Stimulated activated CD8-positive, alpha-beta memory T cell treated with anti-CD3 and anti-CD28 coated beads, Interleukin-7, amount 100 ng/mL, for 1 hour (primary cell): ENCODE measurements at places on chromosomes 6 and 20.

GRCh38 chr6:144912474-144912873, 627.3 kb downstream of the UTRN start:
- DNase-seq: no peak

DNA sequence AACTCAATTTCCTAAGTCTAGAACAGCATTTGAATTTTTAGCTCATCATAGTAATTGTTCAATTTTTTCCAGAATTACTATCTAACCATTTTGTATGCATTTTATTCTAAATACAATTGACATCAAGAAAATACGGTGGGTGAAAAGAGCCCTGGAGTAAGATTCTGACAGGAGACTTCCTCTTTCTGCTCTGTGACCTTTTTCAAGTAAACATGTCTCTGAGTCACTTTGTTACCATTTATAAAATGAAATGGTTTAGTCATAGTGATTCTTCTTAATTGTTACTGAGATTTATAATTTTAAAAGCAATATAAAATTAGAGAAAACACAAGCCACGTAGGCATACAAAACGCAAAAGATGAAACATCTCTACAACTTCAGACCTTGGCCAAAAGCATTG, 80.2 kb downstream of the PLCB1 start:
- no peak for DNase-seq

DNA sequence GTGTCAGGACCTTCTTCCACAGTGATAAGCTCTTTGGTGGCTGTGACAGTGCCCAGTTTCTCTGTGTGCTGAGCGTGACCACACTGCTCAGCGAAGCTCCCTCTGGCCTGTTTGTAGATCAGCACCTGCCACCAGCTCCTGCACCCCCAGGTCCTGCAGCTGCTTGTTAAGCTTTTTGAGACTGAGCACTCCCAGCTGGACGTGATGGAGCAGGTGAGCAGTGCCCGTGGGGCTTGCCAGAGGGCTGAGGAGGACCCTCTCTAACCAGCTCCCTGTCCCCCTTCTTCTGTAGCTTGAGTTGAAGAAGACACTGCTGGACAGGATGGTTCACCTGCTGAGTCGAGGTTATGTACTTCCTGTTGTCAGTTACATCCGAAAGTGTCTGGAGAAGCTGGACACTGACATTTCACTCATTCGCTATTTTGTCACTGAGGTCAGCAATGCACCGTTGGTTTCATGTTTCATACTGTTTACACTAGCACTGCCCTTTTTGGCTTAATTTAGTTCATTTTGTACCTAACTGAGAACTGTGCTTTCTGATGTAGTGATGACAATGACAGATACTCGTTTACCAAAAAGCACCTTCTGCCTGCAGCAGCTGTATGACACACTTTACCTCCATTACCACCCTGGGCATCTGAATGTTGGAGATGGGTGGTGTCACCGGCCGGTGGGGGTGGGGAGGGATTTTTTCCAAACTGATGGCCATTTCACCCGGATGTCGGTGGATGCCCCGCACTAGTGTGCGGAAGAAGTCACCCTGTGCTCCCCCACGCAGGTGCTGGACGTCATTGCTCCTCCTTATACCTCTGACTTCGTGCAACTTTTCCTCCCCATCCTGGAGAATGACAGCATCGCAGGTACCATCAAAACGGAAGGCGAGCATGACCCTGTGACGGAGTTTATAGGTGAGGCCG, 12.5 kb downstream of the NELFCD start:
- DNase-seq: no peak

DNA sequence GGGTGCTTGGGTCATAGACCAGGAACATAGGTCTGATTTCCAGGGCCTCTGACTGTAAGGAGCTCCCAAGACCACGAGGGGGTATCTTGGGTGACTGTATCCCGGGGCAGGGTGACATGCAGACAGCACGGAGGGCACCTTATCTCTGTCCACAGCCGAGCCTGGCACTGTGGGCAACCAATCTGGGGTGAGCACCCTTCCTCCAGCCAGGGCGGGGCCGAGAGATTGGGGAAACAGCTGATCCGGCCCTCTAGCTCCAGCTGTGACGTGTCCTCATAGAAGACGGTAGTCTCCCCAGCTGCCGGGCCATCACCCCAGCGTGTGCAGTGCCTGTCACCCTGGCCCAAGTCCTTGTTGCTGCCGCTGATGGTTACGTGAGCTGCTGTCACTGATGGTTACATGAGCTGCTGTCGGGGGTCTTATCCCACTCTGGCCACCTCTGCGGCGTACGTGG, 139.6 kb upstream of the RNF24 start:
- no peak for DNase-seq

- no peak for DNase-seq
Measured at GRCh38 chr20:31689141-31689540, 33.5 kb downstream of the BCL2L1 start.

GRCh38 chr6:170294813-170295509, 4.1 kb upstream of the DLL1 start:
- no peak for DNase-seq

DNA sequence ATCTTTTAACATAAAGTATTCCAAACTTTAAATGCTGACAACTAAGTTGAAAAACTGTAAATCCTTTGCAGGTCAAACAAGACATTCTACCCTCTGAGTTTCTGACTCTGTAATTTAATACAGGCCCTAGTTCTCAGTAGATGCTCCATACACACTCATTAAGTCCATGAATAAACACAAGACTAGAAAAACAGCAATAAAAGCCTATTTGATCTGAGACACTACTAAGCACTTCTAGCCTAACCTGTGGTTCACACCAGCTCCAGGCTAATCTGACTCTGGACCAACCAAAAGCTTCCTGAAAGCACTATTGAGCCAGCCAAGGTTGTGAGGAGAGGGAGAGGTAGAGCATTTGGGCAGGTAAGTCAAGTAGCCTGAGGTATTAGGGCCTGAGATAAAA, 103.9 kb downstream of the EPM2A start:
- no peak for DNase-seq

DNA sequence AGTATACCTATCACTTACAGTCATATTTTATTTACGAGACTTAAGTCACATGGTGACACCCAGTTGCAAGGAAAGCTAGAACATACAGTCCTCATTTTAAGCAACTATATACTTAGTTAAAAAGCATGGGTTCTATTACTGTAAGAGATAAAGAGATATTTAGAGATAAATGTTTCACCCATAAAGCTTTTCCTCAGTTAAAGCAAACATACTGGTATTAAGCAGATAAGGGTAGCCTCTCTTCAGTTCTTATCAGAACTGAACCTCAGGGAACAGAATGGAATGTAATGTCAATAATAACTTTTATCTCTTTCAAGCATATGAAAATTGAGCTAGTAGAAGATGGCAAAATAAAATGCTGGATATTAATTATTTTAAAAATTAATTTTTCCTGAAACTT, 9.9 kb upstream of the ASCC3 start:
- DNase-seq: no peak

GRCh38 chr6:26426691-26427450, 13.4 kb upstream of the BTN3A3 start:
- DNase-seq: no peak

DNA sequence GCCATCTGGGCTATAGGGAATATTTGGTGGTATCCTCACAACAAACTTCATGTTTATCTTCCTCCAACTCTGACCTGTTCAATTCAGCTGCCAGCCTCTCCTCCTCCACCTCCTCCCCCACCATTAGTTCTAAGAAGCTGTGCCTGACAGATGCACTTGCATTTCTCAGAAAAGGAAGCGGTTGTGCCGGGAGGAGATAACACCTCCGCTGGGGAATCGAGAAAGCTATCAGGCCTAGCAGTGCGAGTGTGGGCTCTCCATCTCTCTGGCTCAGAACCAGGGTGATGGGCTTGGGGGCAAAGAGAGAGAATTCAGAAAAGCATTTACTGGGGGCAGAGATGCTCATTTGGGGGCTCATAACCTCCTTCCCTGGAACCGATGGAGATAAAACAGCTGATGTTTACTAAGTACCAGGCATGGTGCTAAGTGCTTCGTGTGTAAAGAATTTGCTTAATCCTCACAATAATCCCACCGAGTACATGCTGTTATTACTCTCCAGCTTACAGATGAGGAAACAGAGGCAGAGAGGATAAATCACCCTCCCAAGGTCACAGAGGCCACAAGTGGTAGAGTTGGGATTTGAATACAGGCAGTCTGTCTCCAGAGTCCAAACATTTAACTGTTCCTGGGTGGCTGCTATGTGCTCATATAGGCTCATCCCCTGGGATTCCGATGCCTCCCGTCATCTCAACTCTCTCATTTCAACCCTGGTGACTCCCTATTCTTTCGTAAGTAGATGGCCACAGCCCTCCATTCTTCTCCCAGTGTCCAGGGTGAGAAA, 38.3 kb downstream of the COX4I2 start:
- DNase-seq: peak; percentile 37

DNA sequence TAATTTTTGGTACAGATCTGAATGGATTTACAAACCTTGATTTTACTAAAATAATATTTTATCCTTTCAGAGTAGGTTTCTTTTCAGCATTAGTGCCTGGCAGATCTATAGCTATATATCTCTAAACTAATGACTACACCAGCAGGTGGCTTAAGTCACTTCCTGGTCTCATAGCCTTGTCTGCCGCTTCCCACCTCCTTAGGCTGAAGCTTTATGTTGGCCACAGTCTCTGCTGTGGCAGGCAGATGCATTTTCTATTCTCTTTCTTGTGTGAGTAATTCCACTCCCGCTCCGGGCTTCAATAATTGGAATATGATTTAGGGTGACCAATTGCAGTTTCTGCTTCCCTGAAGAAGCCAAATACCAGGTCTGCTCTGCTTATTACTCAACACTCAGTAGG, 226.8 kb upstream of the HS3ST5 start:
- no peak for DNase-seq

GRCh38 chr20:61940976-61941720, 124.5 kb downstream of the TAF4 start:
- DNase-seq: no peak

GRCh38 chr20:32378461-32378860, 20.3 kb downstream of the ASXL1 start:
- no peak for DNase-seq

DNA sequence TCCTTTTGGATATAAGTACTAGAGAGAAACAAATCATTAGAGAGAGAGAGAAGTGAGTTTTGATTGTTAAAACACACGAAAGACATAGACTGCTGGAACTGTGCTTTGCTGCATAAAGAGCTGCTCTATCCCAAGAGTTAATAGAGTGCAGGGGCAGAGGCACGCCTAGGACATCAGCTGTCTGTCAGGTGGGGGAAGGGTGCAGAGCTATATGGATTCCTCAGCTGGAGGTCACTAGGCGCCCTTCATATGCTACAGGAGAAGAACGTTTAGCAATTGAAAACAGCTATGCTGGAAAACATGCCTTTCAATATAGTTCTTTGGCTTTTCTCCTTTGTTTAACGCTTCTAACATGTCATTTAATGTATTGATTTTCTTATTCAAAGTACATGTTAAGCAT, 169.0 kb upstream of the MCHR2 start:
- no peak for DNase-seq

DNA sequence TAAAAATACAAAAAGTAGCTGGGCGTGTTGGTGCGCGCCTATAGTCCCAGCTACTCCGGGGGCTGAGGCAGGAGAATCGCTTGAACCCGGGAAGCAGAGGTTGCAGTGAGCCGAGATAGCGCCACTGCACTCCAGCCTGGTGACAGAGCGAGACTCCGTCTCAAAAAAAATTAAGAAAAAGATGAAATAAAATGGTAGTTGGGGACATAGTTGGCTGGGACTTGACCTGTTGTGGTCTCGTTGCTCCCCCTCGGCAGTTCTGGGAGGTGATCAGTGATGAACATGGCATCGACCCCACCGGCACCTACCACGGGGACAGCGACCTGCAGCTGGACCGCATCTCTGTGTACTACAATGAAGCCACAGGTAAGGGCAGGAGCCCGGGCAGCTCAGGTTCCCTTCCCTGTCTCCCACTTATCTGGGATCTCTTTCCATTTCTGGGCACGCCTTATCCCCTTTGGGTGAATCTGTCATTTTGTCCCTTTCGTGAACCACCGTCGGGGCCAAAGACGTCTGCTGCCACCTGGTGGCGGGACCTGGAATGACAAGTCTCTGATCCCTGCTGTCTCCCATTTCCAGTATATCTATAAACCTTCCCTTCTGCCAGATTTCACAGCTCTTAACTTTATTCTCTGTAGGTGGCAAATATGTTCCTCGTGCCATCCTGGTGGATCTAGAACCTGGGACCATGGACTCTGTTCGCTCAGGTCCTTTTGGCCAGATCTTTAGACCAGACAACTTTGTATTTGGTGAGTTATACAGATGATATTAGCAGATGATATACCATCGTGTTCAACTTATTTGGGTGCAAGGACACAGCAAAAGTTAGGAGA, 2.3 kb downstream of the TUBB start:
- peak; percentile 72 for DNase-seq

- DNase-seq: no peak
Measured at GRCh38 chr6:167827583-167828324, 1.0 kb downstream of the AFDN start.

GRCh38 chr6:121858986-121859385, 423.5 kb downstream of the GJA1 start:
- no peak for DNase-seq

GRCh38 chr20:1396702-1397101, 3.8 kb upstream of the FKBP1A start:
- no peak for DNase-seq

DNA sequence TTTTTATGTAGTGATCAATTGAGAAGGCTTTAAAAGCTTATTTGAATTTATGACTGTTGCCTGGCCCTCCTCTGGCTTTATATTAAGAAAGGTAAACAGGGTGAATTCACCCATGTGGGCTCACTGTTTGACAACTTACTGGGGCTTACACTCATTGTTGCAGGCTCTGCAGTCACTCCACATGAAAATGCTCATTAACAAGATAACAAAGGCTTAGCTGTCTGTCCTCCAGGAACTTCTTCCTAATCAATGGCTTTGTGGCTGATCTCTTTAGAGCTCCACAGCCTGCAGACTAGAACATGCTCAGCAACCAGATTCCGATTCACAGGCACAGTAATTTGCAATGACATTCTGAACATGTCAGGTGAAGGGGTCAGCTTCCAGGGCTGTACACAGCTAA, 323.2 kb upstream of the MAN1A1 start:
- no peak for DNase-seq

- no peak for DNase-seq
Measured at GRCh38 chr20:44946271-44946852, 13.8 kb downstream of the TOMM34 start.

DNA sequence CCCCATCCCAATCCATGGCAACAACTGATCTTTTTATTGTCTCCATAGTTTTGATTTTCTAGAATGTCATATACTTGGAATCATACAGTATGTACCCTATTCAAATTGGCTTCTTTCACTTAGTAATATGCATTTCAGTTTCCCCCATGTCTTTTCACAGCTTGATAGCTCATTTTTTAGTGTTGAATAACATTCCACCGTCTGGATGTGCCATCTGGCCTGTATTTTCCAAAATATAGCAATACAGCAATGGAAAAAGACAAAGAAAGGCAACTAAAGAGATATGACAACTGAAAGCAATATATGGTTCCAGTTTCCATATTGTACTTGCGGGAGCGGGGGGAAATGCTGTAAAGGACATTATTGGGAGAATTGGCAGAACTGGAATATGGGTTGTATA, 166.4 kb upstream of the NT5E start:
- no peak for DNase-seq
